ENCODE measurements at places on chromosomes 3 and 15.

DNA sequence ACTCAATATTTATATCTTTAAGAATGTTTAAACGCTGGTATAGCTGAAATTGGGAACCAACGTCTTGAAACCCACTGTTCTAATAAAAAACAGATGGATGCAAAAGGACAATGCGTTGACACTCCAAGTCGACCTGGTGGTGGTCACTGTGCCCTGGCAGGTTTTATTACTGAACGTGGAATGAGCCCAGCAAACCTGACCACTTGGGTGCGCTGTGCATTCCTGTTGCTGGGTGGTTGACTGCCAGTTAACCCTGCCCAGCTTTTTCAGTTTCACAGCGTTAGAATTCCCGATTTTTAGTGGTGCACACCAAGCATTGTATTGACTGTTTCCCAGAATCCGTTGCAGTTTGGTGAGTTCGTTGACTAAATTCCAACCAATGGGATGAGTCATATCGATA lies 384.4 kb downstream of the OCA2 start:
- DNase-seq, result no peak

DNA sequence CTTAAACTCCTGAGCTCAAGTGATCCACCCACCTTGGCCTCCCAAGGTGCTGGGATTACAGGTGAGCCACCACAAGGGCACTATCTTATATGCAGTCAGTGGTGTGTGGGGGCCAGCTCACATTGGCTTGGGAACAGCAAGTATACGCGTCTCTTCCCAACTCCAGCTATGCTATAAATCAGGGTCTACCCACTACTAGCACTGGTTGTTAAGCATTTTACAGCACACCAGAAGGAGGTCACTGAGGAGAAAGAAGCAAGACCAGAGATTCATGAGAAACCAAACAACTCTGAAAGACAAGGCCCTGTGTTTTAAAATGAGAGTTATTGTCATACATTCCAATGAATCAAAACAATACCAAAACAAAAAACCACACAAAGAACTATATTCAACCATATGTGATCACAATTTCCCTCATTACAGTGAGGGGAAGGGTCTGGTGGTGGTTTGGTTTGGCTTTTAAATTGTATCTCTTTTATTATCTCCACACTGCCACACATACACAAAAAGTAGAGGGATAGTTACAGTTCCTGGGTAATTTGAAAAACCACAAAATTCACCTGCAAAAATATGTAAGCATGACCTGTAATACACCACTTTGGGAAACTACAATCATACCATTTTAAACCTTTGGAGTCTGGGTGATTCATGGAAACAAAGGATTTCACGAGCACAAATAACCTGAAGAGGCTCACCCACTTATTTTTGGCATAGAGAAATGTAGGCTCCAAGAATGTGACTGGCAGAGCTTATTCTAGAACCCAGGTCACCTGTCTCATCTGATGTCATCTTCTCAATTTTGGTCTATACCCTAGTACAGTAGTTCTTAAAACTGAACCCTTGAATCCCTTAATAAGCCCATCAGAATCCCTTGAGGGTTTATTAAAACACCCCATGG lies 5.2 kb downstream of the MAGI1 start:
- DNase-seq, result no peak

- no peak for DNase-seq
Measured at GRCh38 chr3:79516795-79517194, 251.0 kb downstream of the ROBO1 start.

GRCh38 chr3:73378207-73378606 lies 246.5 kb downstream of the PDZRN3 start:
- no peak for DNase-seq

DNA sequence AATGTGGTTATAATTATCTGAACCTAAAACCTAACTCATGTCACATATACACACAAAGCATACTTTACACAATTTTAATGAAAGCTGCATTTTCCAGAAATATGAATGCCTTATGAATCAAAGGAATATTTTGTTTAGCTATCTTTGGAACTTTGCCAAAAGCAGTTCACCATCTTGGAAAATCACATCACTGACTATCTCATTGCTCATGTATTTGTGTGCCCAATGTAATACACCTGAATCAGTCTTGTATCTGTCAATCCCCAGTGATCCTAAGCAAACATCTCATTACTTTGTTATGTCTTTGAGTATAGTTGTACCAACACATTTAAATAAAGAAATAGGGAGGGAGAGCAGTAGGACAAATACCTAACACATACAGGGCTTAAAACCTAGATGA lies 15.6 kb upstream of the CD47 start:
- no peak for DNase-seq

DNA sequence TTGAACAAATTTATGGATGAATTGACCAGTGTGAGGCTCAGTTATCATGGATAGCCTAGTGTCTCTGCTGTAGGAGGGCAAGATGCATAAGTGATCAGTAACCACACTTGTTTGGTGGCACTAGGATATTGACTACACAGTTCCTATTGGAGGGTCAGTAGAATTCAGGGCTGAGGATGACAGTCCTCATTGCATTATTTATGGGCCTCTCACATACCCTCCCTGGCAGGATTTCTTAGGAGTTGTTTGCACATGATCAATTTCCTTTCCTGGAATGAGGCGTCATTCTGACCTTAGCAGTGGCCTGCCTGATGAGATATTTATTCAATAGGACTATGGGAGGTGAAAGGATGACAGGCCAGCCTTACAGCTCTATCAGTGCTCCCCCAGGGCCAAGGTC lies 125.1 kb upstream of the AGBL1 start:
- DNase-seq, result no peak

DNA sequence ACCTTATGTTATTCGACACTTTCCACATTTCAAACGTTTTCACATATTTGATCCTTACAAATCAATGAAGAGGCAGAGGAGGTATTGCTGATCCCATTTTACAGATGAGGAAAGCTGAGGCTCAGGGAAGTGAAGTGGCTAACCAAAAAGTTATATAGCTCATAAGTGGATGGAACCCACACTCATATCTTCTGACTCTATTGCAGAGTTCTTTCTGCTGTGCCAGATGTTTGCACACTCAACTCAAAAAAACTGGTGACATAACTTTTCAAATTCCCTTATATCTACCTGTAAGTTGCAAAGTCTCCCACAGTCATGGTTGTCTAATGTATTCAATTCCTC lies 84.0 kb upstream of the SETMAR start:
- no peak for DNase-seq

DNA sequence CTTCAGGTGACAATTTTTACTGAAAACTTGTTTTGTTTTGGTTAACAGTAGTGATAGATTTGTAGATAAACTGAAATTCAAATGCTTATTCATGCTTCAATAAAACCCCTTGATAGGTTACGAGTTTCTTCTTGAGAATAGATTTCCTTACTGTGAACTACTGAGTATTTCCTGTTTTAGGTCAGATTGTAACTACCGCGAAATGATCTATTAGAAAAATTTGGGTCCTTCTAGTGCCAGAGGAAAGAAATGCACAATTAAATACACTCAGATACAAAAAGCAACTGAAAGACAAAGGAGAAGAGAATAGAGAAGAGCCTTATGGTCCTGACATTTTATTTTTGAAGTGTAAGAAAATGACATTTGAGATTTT lies 251.7 kb upstream of the TBL1XR1 start:
- DNase-seq, result no peak

GRCh38 chr15:78353093-78353492 lies 12.9 kb downstream of the CRABP1 start:
- DNase-seq, result no peak

DNA sequence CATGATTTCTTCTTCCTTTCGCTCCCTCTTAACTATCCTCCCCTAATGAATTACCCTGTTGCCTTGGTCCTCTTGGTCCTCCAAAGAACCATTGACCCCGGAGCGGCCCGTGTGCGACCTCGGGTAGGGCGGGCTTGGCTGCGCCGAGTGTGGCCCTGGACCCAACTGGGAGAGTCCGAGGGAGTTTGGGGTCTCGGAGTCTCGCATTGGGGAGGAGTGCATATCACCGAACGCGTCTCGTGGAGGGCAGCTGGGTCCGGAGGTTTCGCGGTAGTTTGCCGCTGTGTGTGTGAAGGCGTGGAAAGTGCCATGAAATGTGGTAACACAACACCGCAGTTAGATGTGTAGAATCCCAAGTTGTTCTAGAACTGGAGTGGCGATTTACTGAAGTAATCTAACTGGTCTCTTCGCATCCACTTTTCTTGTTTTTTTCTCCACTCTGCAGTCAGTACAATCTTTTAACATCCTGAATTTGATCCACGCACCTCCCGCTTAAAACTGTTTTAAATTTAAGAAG lies 363 bp downstream of the GTF2E1 start:
- DNase-seq, result no peak

DNA sequence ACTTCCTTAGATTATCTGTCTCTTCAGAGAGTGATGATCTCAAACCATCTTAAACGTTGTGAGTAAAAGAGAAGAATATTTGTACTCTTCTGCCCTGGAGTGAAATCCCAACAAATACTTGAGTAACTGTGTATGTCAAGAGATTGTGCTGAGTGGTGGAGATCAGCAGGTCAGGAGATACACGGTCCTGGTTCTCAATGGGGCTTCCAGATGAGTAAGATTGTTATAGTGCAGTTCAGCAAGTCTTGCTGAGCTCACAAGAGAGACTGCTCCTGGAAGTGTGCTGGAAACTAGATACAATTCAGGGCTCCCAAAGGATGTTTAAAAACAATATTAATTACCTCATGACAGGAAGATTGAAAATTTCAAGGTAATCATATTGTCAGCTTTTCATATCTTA lies 184.3 kb downstream of the AKAP13 start:
- DNase-seq, result no peak

DNA sequence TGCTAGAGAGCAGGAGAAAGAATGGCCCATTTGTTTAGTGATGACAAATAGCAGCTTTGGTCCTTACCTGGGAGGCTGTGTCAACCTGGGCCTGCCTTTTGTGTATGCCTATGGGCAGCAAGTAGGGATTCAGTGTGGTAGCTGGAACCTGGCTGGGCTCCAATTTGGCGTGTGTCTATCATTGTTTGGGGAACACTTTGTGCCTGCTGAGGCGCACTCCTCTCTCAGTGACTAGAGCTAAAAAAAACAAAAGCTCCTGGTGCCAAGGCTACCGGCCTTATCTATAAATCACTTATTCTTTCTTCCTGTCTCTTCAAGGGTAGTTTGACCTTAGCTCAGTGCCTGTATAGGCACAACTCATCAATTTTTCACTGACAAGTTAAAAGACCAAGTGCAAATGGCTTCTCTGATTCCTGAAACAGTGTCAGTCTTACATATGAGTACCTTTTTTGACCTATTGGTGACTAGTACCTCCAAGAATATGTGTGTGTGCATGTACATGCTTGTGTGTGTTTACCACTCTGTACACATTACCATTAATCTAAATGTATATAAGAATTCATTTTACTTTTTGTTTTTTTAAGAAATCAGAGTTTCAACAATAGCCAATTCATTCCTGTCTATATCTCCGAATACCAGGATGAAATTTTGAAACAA lies 54.6 kb downstream of the GMNC start:
- no peak for DNase-seq

GRCh38 chr15:25501828-25502446 lies 63.1 kb upstream of the UBE3A start:
- no peak for DNase-seq
